ENCODE measurements at places on chromosomes 4 and X.
A peak's percentile ranks its signal among the peaks of the same experiment; 100 is the strongest.

GRCh38 chr4:145545538-145546174 lies 64.0 kb downstream of the SMAD1 start:
- no peak for DNase-seq

DNA sequence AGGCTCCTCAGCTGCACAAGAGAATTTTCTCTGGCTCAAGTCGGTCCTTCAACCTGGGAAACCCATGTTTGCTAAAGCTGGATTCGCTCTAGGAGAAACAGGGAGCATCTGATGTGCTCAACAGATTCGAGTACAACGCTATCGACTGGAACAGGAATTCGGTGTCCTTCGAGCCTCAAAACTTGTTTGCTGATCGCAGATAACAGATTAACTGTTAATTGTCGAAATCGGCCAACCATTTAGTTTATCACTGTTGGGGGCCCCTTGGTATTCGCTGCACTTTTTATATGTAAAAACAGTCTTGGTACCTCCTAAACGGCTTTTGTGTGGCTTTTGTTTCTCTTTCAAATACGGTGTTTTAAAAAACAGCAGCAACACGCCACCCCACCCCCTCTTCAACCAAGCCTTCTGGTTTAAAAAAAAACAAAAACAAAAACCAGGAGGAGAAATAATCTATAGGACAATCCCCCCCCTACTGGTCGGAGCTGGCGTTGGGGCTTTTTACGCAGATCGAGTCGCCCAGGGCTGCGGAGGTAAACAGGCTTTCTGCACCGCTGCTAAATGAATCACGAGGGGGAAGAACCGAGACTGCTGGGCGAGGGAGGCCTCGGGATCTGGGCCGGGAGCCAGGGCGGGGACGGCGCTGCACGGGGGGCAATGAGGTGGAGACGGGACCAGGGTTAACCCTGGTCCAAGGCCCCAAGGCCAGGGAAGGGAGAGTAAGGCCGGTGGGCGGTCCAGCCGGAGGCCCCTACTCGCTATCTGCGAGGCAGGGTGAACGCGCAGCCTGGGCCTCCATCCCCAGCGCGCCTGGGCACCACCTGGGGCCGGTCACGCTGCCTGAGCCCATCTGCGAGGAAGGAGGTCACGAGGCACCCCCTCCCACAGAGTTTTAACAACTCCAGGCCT lies 71.7 kb upstream of the BCOR start:
- DNase-seq: peak; percentile 87

- DNase-seq: no peak
Measured at GRCh38 chr4:152594978-152595925, 59.4 kb upstream of the FBXW7 start.

- no peak for DNase-seq
Measured at GRCh38 chrX:18691431-18691830, 16.0 kb upstream of the PPEF1 start.

GRCh38 chr4:147247579-147247978 lies 233.3 kb upstream of the EDNRA start:
- DNase-seq: no peak

GRCh38 chr4:4836044-4836443 lies 23.4 kb upstream of the MSX1 start:
- no peak for DNase-seq

DNA sequence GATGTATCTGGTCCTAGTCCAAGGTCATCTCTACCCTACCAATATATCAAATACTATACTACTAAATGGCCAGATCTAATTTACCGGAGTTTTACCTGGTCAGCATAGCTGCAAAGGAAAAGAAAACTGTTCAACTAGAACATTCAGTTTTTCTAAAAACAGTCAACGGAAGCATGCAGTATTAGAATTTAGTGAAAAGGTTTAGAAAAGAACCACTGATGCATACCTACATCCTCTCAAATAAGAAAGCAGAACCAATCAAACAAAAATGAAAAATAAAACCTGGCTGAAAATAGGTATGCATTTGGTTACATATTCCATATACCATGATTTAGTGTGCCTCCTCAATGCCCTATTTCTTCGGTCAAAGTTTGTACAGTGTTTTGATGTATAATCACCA lies 140.0 kb downstream of the CHM start:
- no peak for DNase-seq
